Cardiac fibroblast (primary cell): ENCODE measurements at places on chromosomes 1 and 21.

DNA sequence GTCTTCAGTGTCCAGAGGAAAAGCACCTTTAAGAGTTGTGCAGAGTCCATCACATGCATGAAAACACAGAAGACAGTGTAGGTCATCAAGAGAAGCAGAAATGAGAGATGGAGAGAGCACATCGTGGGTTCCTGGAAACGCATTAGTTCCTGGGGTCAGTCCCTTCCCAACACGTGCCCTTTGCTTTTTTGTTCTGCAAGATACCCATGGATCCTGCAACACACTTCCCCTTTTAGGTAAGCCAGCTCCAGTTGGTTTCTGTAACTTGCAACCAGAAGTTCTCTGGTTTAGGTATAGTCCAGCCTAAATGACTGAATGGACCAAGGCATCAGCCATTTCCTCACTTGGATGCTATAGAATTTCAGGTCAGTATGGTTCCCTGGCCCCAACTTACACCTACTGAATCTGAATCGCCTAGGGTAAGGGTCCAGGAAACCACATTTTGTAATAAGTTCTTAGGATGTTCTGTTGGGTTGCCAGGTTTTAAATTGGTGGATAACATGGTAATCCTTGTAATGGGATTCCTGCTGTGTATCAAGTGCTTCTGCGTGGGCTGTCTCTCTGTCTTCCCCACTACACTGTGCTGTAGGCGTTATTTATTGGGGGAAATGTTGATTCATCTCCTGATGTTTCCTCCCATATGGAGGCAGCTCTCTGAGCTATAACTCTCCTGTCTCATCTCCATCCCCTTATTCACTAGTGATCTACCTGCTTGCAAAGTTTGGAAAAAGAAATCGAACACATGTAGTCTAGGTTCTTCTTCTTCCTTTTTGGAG lies 230.6 kb downstream of the TNR start:
- DNase-seq: no peak

DNA sequence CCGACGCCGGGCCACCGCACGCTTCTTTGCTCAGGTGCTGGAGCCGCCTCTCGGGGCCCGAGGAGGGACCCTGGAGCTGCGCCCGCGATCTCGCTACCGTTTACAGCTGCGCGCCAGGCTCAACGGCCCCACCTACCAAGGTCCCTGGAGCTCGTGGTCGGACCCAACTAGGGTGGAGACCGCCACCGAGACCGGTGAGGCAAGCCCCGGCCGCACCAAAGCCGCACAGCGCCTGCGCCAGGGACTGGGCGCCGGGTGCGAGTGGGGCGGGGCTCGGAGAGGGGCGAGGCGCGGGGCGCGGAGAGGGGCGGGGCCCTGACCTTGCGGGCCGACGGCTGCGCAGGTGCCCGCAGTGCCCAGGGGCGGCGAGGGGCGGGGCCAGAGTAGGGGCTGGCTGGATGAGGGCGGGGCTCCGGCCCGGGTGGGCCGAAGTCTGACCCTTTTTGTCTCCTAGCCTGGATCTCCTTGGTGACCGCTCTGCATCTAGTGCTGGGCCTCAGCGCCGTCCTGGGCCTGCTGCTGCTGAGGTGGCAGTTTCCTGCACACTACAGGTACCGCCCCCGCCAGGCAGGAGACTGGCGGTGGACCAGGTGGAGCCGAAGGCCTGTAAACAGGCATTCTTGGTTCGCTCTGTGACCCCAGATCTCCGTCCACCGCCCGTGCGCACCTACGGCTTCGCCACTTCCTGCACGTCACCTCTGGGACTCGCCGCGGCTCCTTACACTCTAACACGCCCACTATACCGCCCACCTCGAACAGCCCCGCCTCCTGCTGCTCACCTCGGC lies 9.8 kb upstream of the CDC20 start:
- peak; percentile 40 for DNase-seq

DNA sequence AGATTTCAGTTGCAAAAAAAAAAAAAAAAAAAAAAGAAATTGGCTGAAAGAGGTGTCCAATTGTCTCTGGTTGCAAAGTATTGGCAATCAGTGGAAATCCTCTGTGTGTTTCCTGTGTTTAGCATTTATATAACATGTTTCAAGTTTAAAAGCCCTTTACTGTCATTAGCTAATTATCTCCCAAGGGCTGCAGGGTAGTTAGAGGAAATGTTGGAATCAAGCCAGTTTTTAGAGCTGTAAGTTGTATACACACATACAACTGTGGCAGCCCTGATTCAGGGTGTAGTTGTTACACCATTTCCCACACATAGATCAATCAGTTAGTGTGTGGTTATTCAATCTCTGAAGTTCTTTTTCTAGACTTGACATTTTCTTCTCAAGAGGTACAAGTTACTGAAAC lies 8.9 kb upstream of the ZNF326 start:
- DNase-seq: no peak

DNA sequence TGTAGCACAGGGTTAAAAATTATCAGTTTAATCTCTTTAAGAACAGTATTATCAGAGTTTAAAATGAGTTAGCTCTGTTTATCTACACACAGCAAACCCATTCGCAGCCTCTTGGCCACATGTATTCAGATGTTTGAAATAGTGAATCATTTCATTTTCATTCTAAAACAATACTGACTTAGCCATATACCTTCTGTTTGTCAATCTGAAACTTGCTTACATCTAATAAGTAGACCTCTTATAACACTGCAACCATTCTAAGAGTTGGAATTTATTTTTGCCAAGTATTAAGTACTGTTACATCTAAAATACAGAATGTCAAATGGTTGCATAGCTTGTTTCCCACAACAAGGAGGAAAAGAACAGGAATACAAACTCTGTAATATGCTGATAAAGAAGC lies 25.4 kb downstream of the ANGEL2 start:
- DNase-seq: no peak

DNA sequence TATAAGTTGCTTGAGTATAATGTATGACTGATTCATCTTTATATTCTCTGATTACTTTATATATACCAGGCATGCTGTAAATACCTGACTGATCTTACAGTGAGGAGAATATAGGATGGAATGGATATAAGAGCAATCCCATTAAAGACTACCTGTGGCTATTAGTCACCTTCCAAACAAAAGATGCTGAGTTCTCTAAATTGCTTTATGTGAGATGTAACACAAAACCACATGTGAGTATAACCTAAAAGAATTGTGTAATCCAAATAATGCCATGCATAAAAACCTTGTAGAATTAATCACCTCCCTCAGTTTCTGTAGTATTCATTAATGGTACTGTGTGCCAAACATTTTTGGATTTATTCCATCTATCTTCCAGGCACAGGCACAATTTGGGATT lies 134.6 kb upstream of the LRRC7 start:
- DNase-seq: no peak

- DNase-seq: peak; percentile 40
Observed at GRCh38 chr1:84164567-84165021, 20.5 kb downstream of the PRKACB start.

- DNase-seq: peak; percentile 93
Observed at GRCh38 chr21:46295996-46296752, 10.0 kb downstream of the YBEY start.

GRCh38 chr1:109756848-109757521 lies 6.7 kb downstream of the EPS8L3 start:
- no peak for DNase-seq

DNA sequence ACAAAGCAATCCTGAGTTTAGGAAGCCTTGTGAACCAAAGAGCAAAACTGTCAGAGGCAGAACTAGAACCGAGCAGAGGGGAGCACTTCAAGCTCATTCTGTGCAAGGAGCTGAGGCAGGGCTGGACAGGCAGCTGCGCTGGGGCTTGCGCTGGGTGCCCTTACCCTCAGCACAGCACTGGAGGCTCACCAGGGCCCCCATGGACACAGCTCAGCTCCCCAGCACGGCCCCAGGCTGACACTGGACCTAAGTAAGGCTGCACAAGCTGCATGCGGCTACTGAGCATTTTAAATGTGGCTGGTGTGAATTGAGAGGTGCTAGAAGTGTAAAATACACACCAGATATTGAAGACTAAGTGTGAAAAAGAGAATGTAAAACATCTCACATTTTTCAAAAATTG lies 22.1 kb downstream of the TMEM63A start:
- DNase-seq: no peak

GRCh38 chr1:54859700-54860391 lies 27.1 kb downstream of the DHCR24 start:
- no peak for DNase-seq
